Astrocyte of the spinal cord (primary cell): ENCODE measurements at places on chromosomes 1 and 21.

DNA sequence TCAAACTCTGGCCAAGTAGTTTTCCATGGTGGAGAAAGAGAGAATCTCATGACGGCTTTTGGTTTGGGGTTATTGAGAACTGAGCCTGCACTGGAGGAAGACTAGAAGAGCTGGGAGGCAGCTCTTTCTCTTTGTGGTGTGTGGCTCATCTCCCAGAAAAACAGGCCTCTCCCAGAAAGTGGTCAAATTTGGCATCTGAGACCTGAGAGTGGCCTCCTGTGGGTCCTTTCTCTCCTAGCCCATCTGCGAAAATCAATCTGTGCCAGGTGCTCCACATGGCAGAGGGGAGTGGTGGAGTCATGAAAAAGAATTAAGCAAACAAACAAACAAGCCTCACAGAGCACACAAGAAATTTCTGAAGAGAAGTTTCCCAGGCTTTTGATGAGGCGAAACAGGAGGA is 305.0 kb downstream of the ST6GALNAC3 start:
- no peak for DNase-seq

DNA sequence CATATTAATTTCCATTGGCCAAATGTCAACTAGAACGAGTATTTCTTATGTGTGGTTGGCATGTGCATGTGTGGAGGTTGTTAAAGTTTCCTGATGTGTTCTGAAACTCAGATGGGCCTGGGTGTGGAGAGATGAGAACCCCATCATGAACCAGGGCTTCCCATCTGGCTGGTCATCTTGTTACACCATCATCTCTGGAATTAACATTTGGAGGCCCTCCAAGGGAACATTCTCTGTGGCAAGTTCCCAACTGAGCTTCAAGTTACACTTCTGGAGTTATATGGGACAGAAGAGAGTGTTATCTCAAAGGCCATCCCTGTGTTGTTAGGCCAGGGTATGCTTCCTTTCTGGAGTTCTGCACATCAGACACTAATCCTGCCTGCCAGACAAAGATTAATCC is 183.6 kb downstream of the TTLL7 start:
- peak; percentile 45 for DNase-seq

- DNase-seq: no peak
These were observed 7.5 kb upstream of the CSRP1 start for GRCh38 chr1:201514466-201514865.

DNA sequence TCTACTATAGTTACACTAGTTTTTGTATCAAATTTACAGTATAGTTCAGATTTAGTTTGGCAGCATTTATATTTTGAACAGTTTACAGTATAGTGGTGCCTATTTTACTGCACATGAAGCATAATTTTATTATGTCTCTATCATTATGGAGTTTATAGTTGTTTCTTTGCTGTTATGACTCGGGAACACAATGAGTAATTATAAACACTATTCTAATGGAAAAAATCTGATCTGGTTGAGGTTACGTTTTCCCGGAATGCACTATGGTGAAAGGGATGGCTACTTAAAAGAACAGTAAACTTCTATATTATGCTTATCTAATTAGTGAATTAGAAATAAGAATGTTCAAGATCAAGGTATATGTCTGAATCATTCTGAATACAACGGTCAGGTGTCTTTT is 10.6 kb downstream of the LCA5L start:
- no peak for DNase-seq

DNA sequence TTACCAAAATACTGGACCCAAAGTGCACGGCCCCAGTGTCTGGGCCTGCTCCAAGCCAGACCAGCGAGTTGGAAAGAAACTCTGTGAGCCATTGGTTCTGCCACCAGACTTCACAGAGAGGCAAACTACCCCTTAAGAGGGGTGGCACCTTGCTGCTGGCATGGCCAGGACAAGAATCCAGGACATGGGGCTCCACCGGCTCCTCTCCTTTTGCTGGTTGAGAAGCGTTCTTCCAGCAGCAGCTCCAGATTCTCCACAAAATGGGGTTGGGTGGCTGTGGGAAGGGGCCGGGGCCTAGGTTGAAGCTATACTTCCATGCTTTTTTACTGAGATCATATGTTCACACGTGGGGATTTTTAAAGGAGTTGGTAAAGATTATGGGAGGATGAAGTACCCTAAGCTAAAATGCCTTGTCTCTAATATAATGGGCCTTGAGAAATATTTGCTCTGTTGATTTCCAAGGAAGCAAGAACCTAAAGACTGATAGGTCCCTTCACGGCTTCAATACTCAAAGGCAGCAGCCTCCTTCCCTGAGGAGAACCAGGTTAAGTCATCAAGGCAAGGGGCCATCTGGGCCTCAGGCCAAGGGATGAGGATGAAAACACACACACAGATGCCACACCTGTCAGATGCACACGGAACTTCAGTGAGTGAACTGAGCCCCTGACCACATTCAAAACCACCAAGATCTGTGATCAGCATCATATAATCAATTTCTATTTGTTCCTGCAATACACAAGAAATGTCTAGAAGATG is 3.1 kb downstream of the C1orf198 start:
- DNase-seq: no peak

DNA sequence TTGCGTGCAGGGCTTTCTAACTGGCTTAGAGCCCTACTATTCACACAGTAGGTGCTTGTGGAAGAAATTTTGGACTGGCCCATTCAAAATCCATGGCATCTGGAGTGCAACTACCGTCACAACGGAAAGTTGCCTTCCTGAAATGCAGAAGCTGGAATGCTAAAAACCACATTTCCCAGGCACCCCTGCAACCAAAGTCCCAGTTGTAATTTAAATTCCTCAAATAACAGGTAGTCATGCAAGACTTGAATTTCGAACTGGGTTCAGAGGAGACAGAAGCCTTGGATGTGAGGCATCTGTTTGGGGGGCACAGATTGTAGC is 186.7 kb downstream of the TOMM20 start:
- DNase-seq: no peak

- no peak for DNase-seq
These were observed 252.3 kb downstream of the BRINP2 start for GRCh38 chr1:177423090-177423489.

GRCh38 chr1:200038981-200039848 is 11.7 kb downstream of the NR5A2 start:
- DNase-seq: no peak

- DNase-seq: peak; percentile 57
These were observed 56.9 kb upstream of the IVNS1ABP start for GRCh38 chr1:185373813-185374529.

- no peak for DNase-seq
These were observed 304.4 kb upstream of the ADGRL2 start for GRCh38 chr1:81496349-81496748.

- no peak for DNase-seq
These were observed 372.4 kb upstream of the PROX1 start for GRCh38 chr1:213615226-213615916.

DNA sequence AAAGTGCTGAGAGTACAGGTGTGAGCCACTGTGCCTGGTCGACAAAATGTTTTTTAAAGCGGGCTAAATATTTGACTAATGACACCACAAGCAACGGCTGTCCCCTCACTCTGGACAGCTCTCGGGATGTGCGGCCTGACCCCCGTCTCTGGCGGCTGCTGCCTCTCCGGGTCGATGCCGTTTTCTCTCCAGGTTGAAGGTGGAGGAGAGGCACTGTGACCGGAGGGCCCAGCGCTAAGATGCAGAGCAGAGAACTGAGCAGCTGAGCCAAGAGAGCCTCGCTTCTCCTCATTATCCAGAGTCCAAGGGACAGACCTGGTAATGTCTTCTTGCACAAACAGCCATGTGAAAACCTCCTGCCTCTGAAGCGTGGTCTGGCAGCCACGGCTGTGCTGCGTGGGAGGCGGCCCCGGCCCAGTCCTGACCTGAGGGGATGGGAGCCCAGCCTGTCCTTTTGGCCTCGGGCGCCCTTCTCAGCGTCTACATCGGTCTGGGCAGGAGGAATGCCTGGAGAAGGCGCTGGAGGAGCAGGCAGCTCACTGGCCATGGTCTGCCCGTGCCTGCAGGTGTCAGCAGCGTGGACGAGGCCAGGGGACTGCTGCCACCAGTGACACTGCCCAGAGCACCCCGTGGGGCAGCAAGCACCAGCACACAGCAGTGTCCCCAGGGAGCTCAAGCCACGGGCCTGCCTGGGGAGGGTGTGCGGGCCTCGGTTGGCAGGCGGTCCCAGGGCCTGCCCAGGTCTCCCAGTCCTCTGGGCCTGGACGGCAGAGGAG is 10.3 kb downstream of the MORN1 start:
- DNase-seq: no peak

DNA sequence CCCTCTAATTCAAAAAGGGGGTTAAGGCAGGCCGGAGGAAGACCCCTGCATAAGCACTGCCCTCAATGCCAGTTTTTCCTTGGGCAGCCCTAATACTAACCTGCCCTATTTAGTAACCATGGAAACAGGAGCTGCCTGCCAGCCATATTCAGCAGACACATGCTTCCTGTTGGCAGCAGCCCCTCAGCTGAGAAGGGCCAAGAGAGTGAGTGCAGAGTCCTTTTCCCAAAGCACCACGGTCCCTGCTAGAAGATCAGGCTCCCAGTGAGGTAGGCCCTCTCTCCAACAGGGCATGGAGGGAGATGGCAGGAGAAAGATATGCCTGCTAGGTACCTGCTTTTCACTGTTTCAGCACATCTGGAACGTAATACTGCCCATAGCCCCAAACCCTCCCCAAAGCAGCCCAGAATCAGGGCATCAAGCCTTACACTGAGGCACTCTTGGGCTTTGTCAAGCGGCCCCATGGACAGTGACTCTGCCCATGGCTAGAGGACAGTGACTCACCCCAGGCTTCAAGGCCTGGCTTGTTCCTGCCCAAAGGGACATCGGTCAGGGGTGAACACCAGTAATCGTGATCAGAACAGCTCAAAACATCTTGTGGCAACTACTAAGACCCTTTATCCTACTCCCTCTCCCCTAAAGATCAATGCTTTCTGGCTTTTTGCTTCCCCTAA is 64.5 kb downstream of the BCAR3 start:
- DNase-seq: no peak

DNA sequence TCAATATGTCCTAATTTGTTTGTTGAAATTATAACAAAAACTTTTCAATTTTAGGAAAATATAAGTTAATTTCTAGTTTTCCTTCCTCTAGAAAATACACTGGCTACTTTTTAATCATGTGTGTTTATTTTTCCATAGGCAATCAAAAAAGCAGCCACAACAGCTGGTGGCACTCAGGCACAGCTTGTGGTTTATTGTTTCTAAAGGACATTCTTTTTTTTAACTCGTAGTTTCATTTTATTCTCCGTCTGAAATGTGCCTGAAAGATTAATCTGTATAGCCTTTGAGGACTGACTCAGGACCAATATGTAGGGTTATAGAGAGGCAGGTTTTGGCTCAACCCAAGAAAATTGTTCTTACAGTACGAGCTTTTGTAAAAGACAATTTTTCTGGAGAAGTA is 20.7 kb upstream of the STX12 start:
- DNase-seq: no peak

DNA sequence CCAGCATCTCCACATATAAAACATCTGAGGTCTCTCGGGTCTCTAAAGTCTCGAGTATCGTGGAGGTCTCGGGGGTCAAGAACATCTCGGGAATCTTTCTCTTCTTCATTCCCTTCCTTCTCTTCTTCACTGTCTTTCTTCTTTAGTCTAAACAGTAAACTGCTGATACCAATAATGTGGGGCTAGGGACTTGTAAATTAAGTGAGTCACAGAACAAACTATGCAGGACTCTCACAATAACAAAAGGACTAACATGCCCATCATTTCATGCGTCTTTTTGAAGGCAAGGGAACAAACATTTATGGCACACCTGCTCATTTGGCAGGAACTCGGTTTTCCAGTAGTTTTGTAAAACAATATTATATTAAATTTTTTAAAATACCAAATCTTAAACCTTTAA is 32.4 kb downstream of the PRPF38A start:
- DNase-seq: no peak

GRCh38 chr1:215842905-215843304 is 275.8 kb downstream of the KCTD3 start:
- peak; percentile 32 for DNase-seq

- DNase-seq: no peak
These were observed 4.6 kb downstream of the LRRC8C start for GRCh38 chr1:89637496-89637895.

DNA sequence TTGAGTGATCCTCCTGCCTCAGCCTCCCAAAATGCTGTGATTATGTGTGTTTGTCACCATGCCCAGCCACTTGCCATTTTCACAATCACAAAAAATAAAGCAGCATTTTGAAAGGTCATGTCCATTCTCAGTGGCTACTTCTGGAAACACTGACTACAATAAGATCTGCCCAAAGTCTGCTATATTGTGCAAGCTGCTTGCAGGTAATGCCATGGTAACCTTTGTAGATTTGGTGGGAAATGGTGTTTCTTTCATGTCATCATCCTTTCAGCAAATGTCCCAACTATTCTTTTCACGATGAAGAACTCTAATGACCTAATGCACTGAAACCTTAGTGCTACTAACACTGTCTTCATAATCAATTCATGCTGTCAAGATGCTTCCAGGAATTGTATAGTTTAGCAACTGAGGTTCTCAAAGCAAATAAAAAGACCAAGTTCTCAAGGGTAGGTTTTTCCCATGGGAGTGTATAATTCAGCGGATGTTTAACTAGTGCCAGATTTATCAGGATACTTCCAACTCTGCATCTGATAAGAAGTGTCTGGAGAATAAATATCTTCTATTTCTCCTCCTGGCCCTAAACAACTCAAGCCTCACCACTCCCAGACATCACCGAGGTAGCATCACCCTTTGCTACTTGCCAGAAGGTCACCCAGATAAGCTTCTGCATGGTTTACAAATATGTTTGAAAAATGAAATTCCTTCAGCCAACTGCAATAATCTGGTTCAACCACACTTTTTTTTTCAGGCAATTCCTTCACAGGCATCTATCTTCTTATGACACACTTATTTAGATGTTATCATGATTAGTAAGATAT is 132.0 kb upstream of the ZC3H11B start:
- DNase-seq: peak; percentile 7

DNA sequence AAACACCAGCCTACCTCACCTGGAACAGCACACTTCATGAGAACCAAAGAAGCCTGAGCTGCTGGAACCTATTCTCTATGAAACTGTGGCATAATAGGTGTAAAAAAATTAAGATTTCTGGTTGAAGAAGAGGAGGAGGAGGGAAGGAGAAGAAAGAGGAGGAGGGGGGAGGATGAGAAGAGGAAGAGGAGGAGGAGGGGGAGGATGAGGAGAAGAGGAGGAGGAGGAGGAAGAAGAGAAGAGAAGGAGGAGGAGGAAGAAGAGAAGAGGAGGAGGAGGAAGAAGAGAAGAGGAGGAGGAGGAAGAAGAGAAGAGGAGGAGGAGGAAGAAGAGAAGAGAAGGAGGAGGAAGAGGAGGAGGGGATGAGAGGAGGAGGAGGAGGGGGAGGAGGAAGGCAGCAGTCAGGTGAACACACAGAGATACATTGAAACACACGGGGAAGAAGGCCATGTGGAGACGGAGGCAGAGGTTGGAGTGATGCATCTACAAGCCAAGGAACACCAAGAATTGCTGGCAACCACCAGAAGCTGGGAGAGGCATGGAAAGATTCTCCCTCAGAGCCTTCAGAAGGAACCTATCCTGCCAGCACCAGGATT is 8.2 kb downstream of the ACTA1 start:
- DNase-seq: no peak

GRCh38 chr1:201946224-201946908 is at the start of gene LMOD1:
Gene LMOD1, minus strand, starts transcription at chr1:201946548. Its CDS starts 208 bp downstream, at chr1:201946340.
- DNase-seq: peak; percentile 86

- DNase-seq: peak; percentile 38
These were observed 153.3 kb downstream of the NR5A2 start for GRCh38 chr1:200180821-200181220.
